ENCODE measurements at places on chromosomes 3 and 15.

DNA sequence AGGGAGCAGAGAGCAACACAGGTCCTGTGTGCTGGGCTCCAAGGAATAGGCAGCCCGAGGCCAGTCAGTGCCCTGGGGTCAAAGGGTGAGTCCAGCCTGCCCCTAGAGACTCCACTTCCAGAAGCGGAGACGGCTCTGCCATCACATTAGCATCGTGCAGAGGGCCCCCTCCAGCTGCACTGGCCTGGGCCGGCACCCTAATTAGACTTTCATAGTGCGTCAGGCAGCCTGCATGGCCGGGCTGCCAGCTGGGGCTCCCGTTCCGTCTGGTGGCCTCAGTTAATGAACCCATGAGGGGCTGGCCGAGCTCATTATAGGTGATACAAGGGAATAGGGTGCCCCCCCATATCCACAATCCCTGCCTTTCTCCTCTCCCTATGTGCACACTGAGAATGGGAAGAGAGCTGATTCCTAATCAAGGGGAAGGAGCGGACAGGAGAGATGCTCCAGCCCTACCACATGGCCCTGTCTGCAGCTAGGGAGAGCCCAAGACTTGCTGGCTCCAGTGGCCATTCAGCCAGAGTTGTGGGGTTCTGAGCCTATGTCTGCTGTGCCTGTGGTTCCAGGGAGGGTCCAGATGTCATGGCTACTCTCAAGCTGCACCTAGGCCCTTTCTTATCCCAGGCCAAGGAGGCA, 128.0 kb downstream of the SRGAP3 start:
- no peak for DNase-seq

GRCh38 chr3:192919901-192920300, 2.2 kb upstream of the MB21D2 start:
- DNase-seq, result no peak

GRCh38 chr3:138063416-138063815, 52.0 kb downstream of the DZIP1L start:
- no peak for DNase-seq

DNA sequence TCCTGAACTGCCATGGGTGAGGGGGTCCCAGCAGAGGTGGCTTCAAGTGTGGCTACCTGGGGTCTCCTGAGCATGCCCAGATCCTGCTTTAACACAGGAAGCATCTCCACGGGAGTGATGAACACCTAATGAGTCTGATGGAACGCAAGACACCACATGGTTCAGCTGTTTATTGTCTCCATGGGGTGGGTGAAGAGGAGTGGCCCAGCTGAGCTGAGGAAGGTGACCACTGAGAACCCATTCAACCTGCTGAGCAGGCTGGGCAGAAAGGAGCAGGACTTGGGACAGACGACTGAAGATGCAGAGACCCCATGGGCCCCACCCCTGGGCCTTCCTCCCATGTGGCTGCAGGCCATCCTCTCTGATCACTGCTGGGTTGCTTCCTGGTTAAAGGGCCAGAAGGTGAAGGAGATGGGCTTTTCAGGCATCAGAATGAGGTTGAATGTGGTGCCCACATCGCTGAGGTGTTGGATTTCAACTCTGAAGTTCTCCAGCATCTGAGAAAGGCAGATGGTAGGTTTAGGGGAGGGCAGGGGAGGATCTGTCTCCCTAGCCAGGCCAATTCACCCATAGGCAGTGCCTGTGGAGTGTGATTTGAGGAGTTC, 29.7 kb downstream of the CYP11A1 start:
- no peak for DNase-seq

DNA sequence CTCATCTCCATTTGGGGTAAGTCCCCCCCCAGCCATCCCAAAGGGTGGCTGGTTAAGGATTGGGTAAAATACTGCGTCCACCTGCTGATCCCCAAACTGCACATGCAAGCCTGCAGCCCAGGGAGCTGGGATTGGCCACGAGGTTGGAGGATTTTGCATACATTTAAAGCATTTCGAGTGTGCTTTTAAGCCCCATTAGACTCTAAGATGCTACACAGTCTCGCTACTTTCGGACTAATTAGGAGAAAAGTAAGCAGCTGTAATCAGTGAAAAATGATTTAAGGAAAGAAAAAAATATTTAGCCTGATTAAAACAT, 23.9 kb downstream of the SLC6A6 start:
- DNase-seq, result no peak
